Hematopoietic multipotent progenitor cell treated with erythropoietin and hydrocortisone succinate and interleukin-3 and kit ligand, for 4 days (in vitro differentiated cells): ENCODE measurements at places on chromosomes 2 and 18.

DNA sequence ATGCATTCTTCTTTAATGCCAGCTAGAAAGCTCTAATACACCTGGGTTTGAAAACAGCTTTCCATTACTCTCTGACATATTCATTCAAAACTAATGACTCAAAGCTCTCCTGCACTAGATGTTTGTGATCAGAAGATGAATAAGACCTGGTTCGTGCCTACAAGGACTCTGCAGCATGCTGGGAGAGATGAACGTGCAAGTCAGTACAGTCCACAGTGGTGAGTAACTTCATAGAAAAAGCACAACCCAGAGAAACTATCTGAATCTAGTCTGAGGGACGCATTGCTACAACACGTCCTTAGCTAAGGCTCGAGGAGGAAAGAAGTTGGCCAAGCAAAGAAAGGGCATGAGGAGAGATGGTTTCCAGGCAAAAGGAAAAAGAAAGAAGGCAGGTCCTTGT lies 234.3 kb downstream of the OSR1 start:
- no peak for DNase-seq

DNA sequence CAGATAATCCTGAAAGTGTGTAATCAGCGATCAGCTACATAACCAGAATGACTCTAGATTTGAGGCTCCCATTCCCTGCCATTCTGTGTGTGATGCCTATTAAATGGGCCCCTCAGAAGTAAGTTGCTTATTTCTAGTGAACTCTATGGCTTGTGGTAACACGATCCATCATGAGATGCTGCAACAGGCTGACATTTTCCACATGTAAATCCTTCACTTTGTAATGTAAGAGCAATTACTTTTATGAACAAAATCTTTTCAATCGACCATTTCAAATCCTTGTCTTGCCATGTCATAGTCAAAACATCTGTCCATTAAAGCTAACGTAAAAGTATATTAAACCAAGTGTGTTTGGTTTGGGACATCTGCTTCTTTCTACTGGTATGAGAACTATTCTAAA lies 175.9 kb upstream of the ETAA1 start:
- no peak for DNase-seq

- DNase-seq = no peak
Observed at GRCh38 chr2:54771166-54771885, 47.9 kb downstream of the EML6 start.

GRCh38 chr2:205619600-205619999 lies 62.7 kb upstream of the NRP2 start:
- no peak for DNase-seq

DNA sequence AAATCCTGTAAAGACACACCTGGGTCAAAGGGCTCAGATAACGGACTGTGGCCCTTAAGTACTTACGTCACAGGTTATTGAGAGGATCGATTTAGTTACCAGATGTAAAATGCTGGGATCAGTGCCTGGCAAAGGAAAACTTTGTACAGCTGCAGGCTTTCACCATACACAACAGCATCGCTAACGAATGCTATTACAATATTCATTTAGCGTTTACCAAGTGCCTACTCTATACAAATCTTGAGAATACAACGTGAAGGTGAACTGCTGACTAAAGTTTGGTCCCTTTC lies 619 bp upstream of the MSH6 start:
- no peak for DNase-seq

DNA sequence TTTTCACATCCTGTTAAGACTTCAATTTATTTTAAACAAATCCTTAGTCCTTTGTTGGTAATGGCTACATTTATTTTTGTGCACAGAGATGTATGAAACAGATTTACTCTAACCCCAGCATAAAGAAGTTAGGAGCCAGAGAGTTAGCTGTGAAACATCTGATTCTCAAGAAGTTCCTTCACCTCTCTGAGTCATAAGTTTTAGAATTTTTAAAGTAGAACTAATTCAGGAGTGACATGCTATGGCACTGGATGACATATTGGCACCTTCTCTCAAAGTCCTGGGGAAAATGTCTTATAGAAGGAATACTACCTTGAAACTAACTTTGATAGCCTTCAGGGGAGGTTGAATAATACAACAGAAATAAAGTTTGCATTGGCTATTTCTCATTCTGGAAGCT lies 6.4 kb upstream of the DSG2 start:
- DNase-seq = no peak

DNA sequence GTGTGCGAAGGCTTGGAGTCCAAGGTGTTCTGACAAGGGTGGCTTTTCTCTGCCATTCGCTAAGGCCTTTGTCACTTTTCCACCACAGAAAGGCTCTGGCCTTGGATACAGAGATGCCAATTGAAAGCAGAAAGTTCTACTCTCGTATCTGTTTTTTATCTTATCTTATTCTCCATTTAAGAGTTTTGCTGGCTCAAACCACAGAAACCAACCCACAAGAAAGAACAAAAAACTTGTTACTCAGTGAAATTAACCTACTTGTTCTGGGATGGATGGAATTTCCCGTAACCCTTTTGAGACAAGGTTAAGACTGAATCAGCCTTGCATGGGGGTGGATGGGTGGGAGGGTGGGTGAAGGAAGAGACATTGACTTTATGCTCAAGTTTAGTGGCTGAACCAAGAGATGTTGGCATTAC lies 221.7 kb downstream of the CDH20 start:
- peak; percentile 25 for DNase-seq

GRCh38 chr2:12723736-12724463 lies 7.2 kb downstream of the TRIB2 start:
- DNase-seq = no peak

GRCh38 chr2:222302178-222303018 lies 3.6 kb upstream of the PAX3 start:
- DNase-seq = no peak

- no peak for DNase-seq
Observed at GRCh38 chr18:79905389-79905911, 46.0 kb downstream of the SLC66A2 start.

DNA sequence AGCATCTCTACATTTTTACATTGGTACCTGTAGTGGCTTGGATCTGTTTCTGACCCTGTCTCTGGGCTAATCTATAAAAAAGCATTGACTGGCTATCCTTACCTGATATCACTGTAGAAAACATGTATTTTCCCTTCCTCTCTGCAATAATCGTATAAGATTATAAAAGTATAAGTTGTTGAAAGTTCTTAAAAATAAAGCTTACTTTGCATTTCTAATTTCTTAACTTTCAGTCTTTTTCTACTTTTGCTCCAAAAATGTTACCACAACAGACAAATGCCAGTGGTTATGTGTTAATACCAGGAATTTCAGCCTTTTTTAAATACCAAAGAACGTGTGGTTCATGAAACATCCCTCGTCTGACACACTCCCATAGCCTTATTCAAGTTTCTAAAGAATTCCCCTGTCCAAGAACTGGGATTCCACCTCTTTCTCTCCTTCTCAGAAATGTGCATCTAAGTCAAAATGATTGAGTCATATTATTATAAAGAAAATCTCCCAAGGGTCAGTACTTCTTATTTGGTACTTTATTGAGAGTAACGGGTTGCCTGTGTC lies 28.5 kb upstream of the ACKR3 start:
- no peak for DNase-seq

GRCh38 chr2:3759761-3760160 lies 56.4 kb downstream of the DCDC2C start:
- DNase-seq = no peak

DNA sequence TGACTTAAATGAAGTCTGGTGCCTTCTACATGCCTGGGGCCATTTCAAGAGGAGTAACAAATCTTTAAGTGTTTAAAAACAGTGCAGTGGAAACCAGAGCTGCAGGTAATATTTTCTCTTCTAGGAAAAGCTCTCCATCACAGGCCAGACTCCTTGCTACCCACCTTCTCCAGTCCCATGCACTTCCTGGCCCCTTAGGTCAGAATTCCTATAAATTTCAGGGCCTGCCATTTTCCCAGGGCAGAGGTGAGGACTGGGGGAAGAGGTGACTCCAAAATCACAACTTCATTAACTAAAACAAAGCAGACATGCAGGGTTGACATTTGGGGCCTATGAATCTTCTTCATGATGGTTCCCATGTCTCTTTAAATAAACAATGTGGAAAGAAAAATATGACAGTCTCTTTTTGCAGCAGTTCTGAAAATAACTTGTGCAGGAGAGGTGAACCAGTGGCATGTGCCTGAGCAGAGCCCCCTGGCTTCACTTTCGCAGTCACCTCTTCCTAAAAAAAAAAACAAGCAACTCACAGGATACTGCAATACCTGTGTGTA lies 63.7 kb upstream of the TANC1 start:
- DNase-seq = no peak

GRCh38 chr2:9846554-9846953 lies 3.3 kb downstream of the TAF1B start:
- peak; percentile 34 for DNase-seq

GRCh38 chr2:138841459-138841858 lies 61.3 kb upstream of the NXPH2 start:
- no peak for DNase-seq
